ENCODE measurements at places on chromosomes 3 and 15. TPM values are rescaled to one million over a fixed set of nuclear protein-coding genes. Genes with fewer than 3 reads are reported as not detected.

LRTM1 gene
- not detected for total RNA-seq

MPI gene
- 81.8 TPM for total RNA-seq

PIF1 gene
- total RNA-seq: 37.9 TPM

RPL22L1 gene
- 380 TPM for total RNA-seq

OXTR gene
- 1.1 TPM for total RNA-seq

GNB5 gene
- 37.1 TPM for total RNA-seq

ZXDC gene
- 11.4 TPM for total RNA-seq

CCRL2 gene
- 3.2 TPM for total RNA-seq

GOLGA6D gene
- not detected for total RNA-seq

STAB1 gene
- not detected for total RNA-seq

HRH1 gene
- not detected for total RNA-seq

TGFBR2 gene
- 0.81 TPM for total RNA-seq

NEDD4 gene
- 25.1 TPM for total RNA-seq

CHRD gene
- 1.8 TPM for total RNA-seq

MAP6D1 gene
- total RNA-seq: 3.2 TPM

COL8A1 gene
- total RNA-seq: not detected

TP53BP1 gene
- 84.7 TPM for total RNA-seq

REC114 gene
- not detected for total RNA-seq

MKRN2OS gene
- not detected for total RNA-seq

PTH1R gene
- total RNA-seq: 23.6 TPM

LXN gene
- total RNA-seq: not detected

ATP13A4 gene
- not detected for total RNA-seq

VEPH1 gene
- total RNA-seq: 25.3 TPM

ABHD2 gene
- total RNA-seq: 11.0 TPM

CLDN16 gene
- total RNA-seq: not detected

CIDEC gene
- not detected for total RNA-seq

Measured in G401 (cell line).